DMS53 (cell line): ENCODE measurements at places on chromosomes 6 and 20.

GRCh38 chr20:61140576-61140975, 111.5 kb upstream of the CDH4 start:
- DNase-seq, result no peak

DNA sequence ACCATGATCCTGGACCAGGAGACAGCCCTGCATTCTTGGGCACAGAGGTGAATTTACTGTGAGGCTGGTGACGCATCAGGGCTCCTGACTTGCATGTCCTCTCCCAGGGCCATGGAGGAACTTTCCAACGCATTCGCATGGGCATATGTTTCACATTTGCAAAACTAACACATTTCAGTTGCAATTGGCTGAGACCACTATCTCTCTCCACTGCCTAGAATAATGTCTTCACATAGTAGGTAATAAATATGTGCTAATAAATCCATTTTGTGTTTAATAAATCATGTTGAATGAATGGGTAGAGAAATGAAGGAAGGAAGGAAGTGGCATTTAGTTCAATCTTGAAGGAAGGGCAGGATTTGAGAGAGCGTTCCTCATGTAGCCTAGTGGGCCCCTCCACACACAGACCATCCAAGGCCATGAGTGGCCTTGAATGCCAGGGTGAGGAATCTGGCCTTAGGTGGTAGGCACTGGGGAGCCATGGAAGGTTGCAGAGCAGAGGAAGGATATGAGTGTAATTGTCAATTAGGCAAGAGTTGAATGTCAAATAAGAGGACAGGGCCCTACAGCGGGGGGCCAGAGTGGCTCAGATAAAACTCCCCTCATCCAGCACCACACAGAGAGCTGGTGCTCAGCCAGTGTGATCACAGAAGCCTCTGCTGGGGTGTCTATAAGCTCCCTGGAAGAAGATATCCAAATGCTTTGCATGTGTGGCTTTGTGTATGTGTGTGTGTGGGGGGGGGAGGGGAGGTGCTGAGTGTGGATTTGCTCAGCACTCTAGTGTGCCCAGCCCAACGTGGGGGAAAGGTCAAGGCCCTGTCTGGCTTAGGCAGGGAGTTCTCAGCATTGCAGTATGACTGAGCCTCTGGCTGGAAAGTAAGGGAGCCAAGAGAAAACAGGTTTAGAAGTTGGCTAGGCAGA, 30.9 kb upstream of the CCN5 start:
- DNase-seq, result peak; percentile 72

DNA sequence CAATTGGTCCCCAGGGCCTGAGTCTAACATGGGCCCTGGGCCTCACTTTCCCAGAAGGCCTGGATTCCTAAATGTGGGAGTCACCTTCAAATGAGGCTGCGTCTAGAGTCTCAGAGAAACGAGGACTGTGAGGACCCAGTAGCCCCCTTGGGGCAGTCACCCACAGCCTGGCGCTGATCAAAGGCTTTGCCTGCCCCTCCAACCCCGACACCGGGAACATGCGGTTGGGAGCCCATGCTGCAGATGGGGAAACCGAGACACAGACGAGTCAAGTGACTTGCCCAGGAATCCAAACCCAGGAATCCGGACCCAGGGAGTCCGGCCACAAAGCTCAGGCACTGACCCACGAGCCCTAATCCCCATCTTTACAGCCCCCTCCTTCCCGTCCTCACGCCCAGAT, 209.7 kb downstream of the PREX1 start:
- DNase-seq, result no peak

- no peak for DNase-seq
Measured at GRCh38 chr6:137264311-137265075, 45.3 kb upstream of the IFNGR1 start.

GRCh38 chr6:27205375-27206278, 41.9 kb upstream of the PRSS16 start:
- no peak for DNase-seq

GRCh38 chr6:125904871-125905270, 51.7 kb upstream of the HINT3 start:
- DNase-seq, result no peak

DNA sequence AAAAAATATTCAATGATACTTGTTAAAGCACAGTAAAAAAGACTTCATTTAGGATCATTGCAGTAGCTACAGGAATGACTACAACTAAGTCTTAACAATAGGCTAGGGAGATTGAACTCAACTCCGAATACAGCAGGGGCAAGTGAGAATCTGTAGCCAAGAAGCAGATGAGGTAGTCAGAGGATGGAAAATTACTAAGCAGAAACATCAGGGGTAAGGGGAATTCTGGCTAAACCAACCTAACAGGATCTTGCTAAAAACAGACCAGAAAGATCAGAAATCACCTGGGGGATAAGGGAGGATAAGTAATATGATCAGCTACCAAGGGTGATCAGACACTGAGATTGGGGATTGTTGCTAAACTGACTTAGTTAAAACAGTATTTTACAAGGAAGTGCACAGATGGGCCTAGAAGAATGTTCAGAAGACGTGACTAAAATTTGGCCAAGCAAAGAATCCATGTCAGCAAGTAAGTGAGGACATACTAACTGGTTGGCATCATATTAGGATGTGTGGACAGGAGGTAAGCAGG, 217.5 kb downstream of the TENT5A start:
- no peak for DNase-seq

GRCh38 chr6:108667993-108668392, 107.3 kb downstream of the FOXO3 start:
- no peak for DNase-seq
